ENCODE measurements at places on chromosomes 6 and 20.

GRCh38 chr20:50717974-50718761 lies 13.2 kb upstream of the PARD6B start:
- no peak for DNase-seq

DNA sequence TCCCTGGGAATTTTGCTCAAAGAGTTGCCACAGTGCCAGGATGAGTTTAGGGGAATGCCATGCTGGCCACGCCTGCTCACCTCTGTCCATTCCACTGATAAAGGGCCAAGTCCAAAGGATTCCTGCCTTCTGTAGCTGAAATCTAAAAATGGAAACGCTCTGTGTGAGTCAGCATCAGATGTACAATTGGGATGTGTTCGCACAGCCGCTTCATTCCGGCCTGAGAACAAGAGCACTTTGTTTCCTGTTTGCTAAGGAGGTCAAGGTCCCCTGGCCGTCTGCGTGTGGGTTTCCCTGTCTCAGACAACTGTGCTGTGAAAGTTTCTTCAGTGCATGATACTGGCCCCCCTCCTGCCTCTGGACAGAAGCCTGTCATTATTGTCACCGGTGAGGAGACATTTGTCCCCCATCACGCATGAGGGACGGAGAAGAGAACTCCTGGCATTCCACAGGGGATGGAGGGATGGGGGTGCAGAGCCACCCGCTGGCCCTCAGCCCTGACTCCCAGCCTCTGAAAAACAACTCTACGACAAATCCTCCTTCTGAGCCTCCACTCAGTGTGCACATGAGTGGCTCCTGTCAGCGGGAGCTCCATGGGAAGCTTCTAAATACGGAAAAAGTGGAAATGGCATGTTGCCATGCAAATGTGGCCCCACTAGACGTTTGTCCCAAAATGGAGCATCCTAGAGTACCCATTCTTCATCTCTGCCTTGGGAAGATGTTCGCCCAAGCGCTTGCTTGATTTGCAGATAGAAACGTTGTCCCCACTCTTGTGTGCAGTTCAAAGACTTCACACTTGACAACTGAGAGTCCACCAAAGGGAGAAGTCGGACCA lies 143.5 kb upstream of the AFDN start:
- no peak for DNase-seq

- no peak for DNase-seq
Observed at GRCh38 chr20:953742-954141, 37.6 kb upstream of the ANGPT4 start.

- DNase-seq = no peak
Observed at GRCh38 chr20:46240065-46240464, 68.2 kb downstream of the CDH22 start.

GRCh38 chr20:20755674-20756319 lies 43.4 kb upstream of the RALGAPA2 start:
- no peak for DNase-seq

GRCh38 chr6:84718038-84718955 lies 46.1 kb downstream of the TBX18 start:
- no peak for DNase-seq

GRCh38 chr6:56808871-56809359 lies 146.0 kb upstream of the BEND6 start:
- no peak for DNase-seq

GRCh38 chr20:9977629-9978028 lies 57.2 kb upstream of the ANKEF1 start:
- no peak for DNase-seq

DNA sequence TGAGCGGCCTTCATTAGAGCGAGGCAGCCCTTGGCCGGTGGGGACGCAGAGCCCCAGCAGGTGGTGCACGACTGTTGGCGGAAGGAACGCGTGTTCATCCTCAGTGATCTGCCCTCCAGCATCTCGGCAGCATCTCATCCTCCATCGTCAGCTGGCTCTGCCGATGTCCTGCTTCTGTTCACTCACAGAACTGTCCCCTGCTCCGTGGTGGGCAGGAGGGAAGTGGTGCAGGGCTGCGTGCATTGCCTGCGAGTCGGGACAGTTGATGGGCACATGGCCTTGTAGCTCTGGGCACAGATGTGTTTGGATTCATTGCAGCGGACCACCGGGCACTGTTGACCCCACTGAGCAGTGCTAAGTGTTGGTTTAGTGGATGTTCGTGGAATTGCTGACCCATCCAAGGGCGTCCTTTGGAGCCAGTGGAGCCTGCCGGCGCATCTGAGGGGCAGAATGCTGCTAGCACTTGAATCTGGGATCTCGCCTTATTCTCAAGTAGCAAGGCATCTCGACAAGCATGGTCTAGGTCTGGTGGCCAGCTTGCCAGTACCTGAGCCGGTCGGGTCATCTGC lies 6.7 kb upstream of the SLC17A9 start:
- DNase-seq = no peak

DNA sequence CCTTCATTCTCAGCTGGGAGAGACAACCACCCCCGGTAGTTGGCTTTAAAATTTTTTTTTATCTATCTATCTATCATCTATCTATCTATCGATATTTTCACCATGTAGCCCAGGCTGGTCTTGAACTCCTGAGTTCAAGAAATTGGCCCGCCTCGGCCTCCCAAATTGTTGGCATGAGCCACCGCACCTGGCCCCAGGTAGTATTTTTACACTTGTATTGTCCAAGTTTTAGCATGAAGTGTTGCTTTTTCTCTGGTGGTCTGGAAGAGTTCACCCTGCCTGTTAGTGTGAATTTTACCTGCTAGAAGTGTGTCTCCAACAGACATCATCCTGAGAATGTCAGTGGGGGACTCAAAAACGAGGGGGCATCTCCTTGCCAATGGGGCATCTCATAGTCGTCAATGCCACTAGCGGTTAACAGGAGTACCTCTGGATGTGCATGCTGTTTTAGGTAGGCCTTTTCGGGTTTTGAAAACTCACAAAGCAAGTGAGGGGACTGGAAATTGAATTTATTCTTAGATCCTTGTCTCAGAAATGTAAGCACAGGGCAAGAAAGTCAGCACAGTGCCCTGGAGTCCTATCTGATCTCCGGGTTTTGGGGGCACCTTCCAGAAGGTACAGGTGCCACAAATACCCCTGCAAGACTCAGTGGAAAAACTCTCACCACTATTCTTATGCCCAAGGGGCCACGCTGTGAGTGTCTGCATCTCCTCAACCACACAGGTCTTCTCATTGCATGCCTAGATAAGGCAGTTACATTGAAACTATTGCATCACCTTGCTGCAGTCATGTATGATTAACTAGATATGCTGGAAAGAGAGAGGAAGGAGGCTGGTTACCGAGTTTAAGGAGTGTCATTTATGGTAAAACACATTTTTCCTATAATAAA lies 37.1 kb downstream of the TNFAIP3 start:
- peak; percentile 55 for DNase-seq

DNA sequence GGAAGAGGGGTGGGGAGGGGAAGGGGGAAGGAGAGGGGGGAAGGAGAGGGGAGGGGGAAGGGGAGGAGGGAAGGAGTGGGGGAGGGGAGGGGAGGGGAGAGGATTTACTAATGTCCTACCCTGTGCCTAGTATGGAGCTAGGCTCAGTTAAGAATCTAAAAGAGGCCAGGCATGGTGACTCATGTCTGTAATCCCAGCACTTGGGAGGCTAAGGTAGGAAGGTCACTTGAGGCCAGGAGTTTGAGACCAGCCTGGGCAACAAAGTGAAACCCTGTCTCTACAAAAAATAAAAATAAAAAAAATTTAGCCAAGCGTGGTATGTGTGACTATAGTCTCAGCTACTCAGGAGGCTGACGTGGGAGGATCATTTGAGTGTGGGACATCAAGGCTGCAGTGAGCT lies 13.0 kb downstream of the UBE2J1 start:
- no peak for DNase-seq

GRCh38 chr6:105646391-105646867 lies 243.5 kb upstream of the PREP start:
- peak; percentile 43 for DNase-seq

DNA sequence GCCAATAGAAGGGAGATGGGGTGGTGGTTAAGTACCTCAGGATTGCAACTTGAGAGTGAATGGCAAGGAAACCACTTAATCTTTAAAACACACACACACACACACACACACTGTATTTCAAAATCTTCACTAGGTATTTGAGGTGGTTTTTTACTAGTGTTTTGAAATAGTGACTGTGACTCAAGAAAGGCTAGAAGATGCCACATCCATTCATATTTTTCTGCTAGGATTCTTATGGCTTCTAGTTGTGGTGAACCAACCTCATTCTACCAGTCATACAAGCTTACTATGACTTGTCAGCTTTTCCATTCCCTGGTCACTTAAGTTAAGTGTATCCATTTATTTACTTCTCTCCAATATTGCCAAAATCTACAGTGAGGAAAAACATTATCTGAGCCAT lies 519.4 kb upstream of the JAG1 start:
- no peak for DNase-seq

- DNase-seq = no peak
Observed at GRCh38 chr6:109740787-109741186, 49.7 kb downstream of the FIG4 start.

- no peak for DNase-seq
Observed at GRCh38 chr6:73074175-73074574, 151.1 kb downstream of the KHDC1L start.

DNA sequence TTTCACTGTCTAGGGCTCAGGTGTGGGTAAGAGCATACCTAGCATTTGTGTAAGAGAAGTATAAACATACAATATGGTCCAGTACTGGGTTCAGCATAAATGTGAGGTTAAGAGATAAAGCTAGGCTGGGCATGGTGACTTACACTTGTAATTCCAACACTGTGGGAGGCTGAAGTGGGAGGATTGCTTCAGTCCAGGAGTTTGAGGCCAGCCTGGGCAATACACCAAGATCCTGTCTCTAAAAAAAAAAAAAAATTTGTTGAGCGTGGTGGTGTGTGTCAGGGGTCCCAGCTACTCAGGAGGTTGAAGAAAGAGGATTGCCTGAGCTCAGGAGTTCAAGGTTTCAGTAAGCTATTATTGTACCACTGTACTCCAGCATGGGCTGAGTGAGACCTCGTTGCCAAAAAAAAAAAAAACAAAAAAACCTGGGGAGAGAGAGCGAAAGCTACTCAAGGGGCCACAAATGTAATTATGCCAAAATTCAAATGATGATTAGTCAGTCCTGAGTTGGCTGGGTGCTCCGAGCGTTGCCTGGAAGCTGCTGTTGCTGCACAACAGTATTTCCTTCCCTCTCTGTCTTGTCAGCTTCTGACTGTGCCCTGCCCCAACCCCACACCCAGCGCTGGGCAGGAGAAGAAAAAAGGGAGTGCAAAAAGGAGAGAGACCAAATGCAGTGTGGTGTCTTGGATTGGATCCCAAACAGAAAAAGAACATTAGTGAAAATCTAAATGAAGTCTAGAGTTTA lies 24.0 kb downstream of the CMTR1 start:
- no peak for DNase-seq

DNA sequence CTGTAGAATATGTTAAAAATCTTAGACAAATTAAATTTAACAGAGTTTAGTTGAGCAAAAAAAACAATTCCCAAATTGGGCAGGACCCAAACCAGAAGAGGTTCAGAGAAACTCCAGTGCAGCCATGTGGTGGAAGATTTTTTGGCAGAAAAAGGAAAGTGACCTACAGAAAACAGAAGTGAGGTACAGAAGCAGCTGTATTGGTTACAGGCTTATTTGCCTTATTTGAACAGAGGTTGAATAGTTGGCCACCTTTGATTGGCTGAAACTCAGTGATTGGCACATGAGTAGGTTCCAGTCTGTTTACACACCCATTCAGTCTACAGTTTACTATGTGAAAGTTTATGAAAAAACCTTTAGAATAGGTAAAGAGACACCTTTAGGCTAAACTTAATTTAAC lies 110.9 kb upstream of the LAMP5 start:
- no peak for DNase-seq

GRCh38 chr20:61750093-61750492 lies 315.6 kb downstream of the TAF4 start:
- no peak for DNase-seq

GRCh38 chr6:13419422-13420195 lies 67.8 kb downstream of the GFOD1 start:
- no peak for DNase-seq

- DNase-seq = no peak
Observed at GRCh38 chr6:148974351-148974750, 227.5 kb downstream of the UST start.

DNA sequence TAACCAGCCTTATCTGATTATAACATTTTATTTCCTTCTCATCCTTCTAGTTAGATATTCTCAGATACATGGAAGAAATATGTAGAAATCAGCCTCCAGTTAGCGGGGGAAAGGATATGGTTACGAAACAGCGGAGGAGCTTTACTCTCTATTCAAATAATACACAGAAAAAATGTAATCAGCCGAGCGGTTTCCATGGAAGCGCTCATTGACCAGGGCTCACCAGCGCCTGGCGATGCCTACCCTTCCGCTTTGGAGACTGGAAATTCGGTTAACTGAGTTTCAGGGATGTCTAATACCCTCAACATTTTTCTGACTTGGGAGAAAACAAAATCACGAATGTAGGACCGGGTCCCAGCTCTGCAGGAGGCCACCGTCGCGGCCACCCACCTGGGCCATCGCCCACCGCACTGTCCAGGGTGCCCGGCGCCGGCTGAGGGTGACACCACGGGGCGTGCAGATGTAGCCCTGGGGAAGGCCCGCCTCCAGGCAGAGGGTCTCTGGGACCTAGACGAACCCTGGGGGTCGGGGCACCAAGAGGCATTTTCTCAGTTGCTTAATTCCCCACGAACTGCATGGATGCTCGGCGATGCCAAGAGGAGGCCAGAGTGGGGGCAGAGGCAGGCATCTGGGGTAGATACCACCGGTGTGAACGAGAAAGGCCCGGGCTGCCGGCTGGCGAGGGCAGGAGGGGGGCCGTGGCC lies 1.7 kb downstream of the PRR18 start:
- no peak for DNase-seq

DNA sequence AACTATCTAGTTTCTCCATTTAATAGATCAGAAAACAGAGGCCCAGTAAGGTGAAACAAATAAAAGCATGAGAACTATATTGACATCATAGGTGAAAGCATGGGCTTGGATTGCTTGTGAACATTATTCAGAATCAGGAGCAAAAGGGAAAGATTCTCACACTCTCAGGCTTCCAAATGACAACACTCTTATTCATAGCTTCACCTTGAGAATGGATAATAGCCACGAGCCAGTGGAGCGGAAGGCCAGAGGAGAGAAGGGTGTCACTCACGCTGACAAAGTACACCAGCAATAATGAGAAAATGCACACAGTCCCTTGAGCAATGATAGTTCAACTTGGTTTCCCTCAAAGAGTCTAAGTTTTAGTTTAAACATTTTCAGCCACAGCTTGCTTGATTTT lies 339.0 kb downstream of the TPBG start:
- DNase-seq = no peak

DNA sequence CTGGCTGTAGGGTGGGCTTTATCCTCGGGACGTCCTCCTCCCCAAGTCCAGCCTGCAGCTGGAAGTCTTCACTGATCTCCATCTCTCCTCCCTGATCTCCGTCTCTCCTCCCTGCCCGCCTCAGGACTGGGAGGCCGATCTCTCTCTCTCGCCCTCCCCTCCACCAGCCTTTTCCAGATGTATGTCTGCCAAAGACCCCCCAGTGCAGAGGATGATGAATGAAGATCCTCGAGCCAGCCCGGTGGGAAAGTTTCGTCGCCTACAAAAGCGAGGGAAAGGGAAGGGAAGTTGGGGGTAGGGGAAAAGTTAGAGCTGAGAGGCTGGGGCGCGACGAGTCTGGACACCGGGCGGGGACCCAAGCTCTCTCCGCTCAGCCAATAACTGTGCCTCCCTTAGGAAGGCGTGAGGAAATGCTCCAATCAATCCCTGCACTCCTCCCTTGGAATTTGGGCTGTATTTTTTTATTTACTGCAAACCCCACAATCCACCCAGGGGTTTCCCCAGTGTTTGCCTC lies 595 bp upstream of the SRF start:
- no peak for DNase-seq

Measured in stimulated activated naive B cell treated with anti-CD40 and anti-IgM and Interleukin-4, amounts not matched to agents 10 μg/mL and 1 μg/mL and 100 μg/mL, for 72 hours (primary cell).